ENCODE measurements at places on chromosomes 5 and 9. TPM values are rescaled to one million over a fixed set of nuclear protein-coding genes. Genes with fewer than 3 reads are reported as not detected.

DNA sequence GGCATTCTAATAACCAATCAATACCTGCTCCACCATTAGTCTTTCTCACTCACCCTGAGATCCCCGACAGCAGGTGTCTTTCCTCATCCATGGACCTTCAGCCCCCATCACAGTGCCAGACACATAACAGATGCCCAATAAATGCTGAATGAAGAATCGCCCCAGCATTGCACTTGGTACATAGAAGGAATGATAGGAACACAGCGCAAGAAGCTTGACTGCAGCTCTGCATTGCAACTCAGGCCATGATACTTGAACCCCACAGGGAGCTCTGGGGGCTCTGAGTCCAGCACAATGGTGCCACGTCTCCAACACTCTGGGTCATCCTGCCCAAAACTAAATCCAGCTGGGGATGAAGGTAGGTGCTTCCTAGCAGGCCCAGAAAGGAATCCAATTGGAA lies 355.0 kb upstream of the SLC30A5 start:
- no peak for DNase-seq

- DNase-seq, result no peak
Measured at GRCh38 chr5:1262381-1262780, 32.5 kb downstream of the TERT start.

GRCh38 chr5:17477043-17477442 lies 21.0 kb upstream of the TAF11L2 start:
- DNase-seq, result no peak

DNA sequence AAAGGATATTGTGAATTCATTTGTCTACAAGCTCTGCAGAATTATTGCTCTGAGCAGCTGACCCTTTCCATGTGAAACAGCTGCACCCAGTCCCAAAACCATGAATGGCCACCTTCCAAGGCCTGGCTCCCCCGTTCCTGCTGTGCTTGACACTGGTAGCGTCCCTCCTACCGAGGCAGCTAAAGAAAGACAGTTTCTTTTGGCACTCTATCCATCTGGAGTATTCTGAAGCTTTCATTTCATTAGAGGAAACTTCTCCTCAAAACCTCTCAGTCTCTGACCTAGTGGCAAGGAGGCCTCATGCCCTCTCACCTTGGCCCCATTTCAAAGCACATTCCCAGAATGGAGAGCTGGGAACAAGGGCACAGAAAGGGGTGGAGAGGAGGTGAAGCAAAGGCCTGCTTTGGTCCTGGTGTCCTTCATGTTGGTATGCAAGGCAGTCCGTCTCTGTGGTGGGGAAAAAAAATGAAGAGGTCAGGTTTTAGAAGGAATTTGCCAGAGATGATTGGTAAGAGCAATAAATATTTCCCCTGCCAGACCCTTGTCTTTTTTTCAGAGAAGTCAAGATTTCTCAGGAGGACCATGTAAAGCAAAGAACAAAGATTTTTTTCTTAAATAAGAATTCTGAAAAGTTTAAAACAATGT lies 232.0 kb downstream of the RFK start:
- no peak for DNase-seq

DNA sequence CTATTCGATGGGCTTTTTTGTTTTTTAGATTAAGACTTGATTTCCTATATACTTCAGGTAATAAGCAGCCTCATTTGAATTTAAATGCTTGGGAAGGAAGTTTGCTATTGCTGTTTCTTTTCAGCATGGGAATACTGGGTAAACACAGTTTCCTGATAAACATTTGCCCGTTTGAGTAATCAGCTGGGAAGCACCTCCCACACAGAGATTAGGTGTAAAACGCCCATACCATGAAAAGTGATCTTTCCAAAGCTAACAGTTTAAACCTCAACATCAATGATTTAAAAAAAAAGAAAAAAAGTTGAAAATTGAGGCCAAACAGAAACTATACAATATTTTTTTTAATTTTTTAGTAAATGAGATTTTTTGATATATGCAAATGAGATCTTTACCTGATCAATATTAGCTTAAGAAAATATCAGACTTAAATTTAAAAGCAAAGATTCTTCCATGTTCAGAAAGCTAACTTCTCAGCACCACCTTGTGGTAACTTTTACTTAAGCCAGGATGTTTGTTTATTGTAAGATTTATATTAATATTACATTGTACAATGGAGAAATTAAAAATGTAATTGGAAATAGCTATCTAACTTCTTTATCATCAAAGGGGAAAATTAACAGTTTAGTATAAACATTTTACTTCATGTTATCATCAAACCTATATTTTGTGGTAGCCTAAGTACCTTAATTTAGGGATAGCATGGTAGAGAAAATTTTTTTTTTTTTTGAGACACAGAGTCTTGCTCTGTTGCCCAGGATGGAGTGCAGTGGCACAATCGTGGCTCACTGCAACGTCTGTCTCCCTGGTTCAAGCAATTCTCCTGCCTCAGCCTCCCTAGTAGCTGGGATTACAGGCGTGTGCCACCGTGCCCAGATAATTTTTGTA lies 39.8 kb downstream of the F2RL2 start:
- DNase-seq, result no peak

- no peak for DNase-seq
Measured at GRCh38 chr9:112198646-112199045, 23.5 kb upstream of the SUSD1 start.

DNA sequence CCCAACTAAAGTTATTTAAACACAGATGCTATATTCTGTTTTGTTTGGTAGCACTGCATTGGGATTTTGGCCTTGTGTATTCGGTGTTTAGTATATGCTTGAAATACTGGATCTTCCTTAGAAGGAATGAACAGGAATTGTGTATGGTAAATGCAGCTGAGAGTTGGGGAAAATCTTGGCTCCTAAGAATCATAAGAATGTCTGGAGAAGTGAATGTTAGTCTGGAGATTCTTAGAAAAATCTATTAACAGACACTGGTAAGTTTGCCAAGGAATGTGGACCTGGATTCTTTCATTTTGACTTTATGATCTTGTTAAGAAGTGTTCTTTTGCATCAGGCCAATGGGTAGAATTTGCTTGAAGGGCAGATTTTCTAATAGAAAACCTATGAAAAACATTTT lies 38.9 kb downstream of the SNX30 start:
- no peak for DNase-seq

DNA sequence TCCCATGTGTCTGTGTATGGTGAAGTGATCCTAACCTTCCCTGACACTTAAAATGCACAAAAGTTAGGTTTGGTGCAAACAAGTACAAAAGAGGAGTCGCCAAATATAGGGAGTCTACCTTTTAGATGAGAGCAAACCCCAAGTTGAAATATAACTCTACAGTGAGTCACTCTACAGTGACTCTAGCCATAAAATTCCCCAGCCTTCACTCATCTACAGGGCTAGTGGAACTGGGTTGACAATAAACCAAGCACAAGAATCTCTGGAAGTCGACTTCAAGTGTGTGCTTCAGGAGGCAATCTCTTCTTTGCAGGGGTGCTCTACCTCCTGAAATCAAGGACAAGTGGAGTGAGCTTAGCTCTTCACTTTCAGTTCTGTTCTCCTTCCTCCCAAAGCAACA lies 3.3 kb downstream of the SHISAL2B start:
- DNase-seq, result no peak

GRCh38 chr9:127928676-127929624 lies 1.6 kb downstream of the PIP5KL1 start:
- DNase-seq, result no peak

DNA sequence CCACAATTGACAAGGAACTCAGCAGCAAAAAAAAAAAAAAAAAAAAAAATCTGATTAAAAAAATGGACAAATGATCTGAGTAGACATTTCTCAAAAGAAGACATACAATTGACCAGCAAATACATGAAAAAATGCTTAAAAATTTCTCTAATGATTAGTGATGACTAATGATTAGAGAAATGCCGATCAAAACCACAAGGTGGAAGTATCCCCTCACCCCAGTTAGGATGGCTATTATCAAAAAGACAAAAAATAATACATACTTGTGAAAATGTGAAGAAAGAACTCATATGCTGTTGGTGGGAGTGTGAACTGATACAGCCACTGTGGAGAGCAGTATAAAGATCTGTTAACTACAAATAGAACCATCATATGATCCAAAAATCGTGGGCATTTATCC lies 245.3 kb downstream of the OSTF1 start:
- DNase-seq, result no peak

DNA sequence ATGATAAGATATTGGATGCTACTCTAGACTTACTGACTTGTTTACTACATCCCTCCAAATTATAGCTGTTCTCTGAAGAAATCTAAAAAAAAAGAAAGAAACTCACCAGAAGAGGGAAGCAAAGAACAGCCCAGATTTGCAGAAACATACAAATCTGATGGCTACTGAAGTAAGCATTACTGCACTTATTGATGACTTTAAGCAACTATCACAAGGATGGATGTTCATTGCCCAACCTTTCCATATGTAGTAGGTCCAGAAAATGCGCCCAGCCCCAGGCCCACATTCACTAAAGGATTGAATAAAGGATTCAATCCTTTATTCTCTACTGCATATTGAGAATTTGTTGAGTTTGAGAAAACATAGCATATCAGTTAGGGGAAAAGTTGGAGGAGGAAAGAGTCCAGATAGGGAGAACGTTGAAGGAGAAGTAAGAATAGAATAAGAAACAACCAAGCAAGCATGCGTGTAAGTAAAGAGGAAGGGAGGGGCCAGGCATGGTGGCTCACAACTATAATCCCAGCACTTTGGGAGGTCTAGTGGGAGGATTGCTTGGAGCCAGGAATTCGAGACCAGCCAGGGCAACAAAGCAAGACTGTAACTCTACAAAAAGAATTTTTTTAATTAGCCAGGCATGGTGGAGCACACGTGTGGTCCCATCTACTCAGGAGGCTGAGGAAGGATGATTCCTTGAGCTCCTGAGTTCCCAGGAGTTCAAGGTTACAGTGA lies 33.8 kb upstream of the DTWD2 start:
- no peak for DNase-seq

GRCh38 chr9:136728548-136729123 lies 14.1 kb downstream of the LCN10 start:
- DNase-seq, result peak; percentile 83

DNA sequence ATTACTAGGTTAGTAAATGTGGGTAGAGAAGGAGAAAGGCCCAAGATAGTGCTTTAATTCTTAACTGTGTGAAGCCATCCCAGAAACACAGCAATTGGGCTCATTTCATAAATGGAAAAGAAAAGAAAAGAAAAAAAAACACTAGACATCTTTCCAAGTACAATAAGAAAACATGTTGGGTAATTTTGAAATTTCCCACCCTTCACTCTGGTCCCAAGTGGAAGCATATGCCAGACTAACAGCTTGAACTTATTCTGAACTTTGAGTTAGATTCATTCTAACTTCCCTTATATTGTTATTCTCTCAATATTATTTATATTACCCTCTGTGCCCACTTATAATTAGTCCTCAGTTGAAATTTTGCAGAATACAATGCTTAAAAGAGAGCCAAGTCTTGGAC lies 113.4 kb upstream of the GHR start:
- DNase-seq, result no peak

DNA sequence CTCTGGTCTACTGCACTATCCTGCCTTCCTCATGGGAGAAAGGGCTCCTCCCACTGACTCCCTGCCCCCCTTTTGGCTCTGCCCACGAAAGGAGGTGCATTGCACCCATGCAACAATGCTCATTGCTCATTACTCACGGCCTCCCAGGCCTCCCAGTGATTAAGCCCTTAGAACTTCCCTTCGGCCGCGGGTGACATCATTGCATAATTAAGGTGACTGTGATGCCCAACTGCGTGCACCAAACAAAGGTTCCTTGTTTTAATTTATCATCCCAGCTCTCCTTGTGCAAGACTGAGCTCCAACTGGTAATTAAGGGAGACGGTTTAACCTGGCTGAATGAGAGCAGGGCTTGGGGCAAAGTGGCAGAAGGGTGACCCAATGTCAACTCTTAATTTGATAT lies 180.4 kb downstream of the GAS1 start:
- DNase-seq, result no peak

GRCh38 chr5:165209101-165209727 lies 1703.8 kb downstream of the MAT2B start:
- no peak for DNase-seq

- no peak for DNase-seq
Measured at GRCh38 chr9:79107911-79108676, 463.7 kb upstream of the TLE4 start.

- DNase-seq, result no peak
Measured at GRCh38 chr5:164481270-164481669, 975.9 kb downstream of the MAT2B start.

DNA sequence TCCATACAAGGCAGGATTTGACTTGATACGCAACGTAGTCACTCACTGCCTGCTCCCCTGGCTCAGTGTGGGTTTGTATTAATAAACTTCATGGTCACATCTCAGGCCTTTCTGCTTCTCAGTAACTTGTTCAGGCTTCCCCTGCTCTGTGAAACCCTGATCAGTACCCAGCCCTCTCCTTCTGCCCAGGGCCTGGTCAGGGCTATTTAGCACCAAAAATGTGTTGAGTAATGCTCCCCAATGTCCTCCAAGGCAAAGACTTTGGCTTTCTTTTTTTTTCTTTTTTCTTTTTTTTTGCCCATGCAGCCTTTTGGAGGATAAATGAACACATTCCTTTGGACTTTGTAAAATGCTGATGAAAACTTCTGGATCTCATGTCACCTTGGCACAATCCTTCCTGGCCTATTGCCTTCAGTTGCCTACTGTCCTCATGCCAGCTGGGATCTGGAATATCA lies 399.2 kb upstream of the KLF4 start:
- DNase-seq, result no peak

GRCh38 chr5:57745700-57746651 lies 263.4 kb upstream of the ACTBL2 start:
- DNase-seq, result no peak

- no peak for DNase-seq
Measured at GRCh38 chr5:167786871-167787578, 504.4 kb upstream of the WWC1 start.

DNA sequence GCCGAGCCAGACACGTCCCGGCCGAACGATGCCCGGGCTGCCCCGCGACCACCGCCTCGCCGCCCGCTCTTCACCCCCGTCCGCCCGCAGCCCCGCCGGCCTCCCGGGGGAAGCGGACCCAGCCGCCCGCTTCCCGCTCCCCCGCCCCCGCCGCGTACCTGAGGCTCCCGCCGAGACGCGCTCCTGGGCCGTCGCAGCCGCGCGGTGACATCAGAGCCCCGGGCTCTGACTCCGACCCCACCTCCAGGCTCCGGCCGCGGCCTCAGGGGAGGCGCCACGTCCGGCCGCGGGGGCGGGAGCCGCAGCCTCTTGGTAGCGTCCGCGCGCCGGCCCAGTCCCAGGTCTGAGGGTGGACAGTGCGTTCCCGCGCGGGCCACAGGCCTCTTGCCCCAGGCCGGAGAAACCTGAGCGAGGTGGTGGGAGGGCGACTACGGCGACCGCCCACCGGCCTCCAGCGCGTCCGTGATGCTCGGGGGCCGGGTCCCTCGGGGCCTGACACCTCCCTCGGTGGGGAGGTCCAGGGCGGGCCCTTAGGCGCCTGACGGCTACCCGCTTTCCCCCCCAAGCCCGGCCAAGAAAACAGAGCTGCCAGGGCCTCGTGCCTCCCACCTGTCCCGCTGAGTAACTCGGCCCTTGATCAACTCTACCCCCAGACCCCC lies at the start of gene SHROOM1:
TSS of gene SHROOM1 (minus strand) at position 212 of the 659 bp plus-strand sequence. CDS start 4,507 bp downstream, outside the sequence.
- peak; percentile 86 for DNase-seq

The GARIN3 gene
- not detected for total RNA-seq

The PAPPA gene
- total RNA-seq, result 0.09 TPM

The TMOD1 gene
- total RNA-seq, result 7.1 TPM

The RASEF gene
- total RNA-seq, result 1.9 TPM

The IFNA21 gene
- not detected for total RNA-seq

The ANXA1 gene
- total RNA-seq, result 0.76 TPM

The PCDHGB7 gene
- total RNA-seq, result 19.3 TPM

The SMIM33 gene
- total RNA-seq, result not detected

The SLC38A9 gene
- total RNA-seq, result 47.2 TPM

The STC2 gene
- 116 TPM for total RNA-seq

The DNAI1 gene
- 1.7 TPM for total RNA-seq

The ARL14EPL gene
- total RNA-seq, result not detected

The ZBTB43 gene
- 19.8 TPM for total RNA-seq

The CLK4 gene
- total RNA-seq, result 16.4 TPM

The GADD45G gene
- 5.6 TPM for total RNA-seq

Data from endodermal cell (in vitro differentiated cells).